ENCODE measurements at places on chromosomes 3 and 15.

- no peak for DNase-seq
Measured at GRCh38 chr3:141764045-141764444, 837 bp downstream of the GRK7 start.

DNA sequence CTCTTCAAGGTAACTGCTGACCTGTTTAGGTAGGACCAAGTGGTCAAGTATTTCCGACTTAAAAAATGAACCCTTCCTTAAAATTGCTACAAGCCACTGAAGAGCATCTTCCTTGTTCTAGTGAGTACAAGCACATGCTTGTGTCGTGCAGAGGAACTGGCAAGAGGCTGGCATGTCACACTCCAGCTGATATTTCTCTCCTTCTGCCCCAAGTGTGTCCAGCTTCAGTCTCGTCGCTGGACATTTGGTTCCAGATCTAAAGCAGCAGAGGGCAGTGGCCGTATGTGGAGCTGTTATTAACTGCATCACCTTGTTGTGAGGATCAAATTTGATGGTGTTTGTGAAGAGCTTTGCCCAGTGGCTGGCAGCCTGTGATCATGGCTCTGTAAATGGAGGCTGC, 10.0 kb downstream of the RBP2 start:
- DNase-seq: no peak

GRCh38 chr3:169931747-169932520, 20.6 kb downstream of the SAMD7 start:
- DNase-seq: no peak

GRCh38 chr3:100234364-100234763, 26.4 kb upstream of the TBC1D23 start:
- no peak for DNase-seq
